CD4-positive, alpha-beta T cell treated with Interleukin-17A for 1 hour (primary cell): ENCODE measurements at places on chromosomes 2 and 18.

- DNase-seq = no peak
Observed at GRCh38 chr18:75063196-75063595, 145.7 kb downstream of the PTGR3 start.

GRCh38 chr2:102765061-102765460, 3.2 kb downstream of the TMEM182 start:
- no peak for DNase-seq

- no peak for DNase-seq
Observed at GRCh38 chr18:25457601-25458000, 105.6 kb upstream of the ZNF521 start.

DNA sequence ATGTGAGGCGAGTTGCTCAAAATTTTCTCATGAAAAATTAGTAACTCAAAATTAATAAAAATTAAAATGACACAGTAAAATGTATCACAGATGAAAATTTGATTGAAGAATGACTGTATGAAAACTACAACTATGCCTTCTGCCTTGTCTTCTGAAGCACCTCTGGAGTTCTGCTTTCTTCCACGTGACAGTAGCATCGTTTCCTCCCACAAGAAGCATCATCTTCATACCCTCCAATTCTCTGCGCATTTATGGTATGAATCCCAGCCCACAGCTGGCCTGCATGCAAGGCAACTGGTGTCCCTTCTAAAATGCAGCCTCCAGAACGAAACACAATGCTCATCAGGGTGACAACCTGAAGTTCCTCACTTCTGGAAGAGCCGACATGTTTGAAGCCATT, 189.9 kb downstream of the MYO1B start:
- DNase-seq = no peak

DNA sequence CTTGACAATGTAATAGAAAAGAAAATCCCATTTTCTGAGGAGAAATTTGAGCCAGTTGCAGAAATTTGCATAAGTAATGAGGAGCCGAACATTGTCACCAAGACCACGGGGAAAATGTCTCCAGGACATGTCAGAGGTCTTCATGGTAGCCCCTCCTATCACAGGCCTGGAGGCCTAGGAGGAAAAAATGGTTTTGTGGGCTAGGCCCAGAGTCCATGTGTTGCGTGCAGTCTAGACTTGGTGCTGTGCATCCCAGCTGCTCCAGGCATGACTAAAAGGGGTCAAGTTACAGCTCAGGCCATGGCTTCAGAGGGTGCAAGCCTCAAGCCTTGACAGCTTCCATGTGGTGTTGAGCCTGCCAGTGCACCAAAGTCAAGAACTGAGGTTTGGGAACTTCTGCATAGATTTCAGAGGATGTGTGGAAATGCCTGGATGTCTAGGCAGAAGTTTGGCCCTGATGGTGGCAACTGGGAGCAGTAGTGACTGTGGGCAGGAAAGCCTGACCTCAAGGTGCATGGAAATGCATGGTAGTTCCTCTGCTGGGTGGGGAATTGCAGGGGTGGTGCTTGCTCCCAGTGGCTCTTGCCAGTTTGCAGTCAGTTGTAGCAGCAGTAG, 41.9 kb upstream of the CCDC195 start:
- DNase-seq = no peak

GRCh38 chr18:11033503-11033902, 115.9 kb downstream of the PIEZO2 start:
- no peak for DNase-seq

DNA sequence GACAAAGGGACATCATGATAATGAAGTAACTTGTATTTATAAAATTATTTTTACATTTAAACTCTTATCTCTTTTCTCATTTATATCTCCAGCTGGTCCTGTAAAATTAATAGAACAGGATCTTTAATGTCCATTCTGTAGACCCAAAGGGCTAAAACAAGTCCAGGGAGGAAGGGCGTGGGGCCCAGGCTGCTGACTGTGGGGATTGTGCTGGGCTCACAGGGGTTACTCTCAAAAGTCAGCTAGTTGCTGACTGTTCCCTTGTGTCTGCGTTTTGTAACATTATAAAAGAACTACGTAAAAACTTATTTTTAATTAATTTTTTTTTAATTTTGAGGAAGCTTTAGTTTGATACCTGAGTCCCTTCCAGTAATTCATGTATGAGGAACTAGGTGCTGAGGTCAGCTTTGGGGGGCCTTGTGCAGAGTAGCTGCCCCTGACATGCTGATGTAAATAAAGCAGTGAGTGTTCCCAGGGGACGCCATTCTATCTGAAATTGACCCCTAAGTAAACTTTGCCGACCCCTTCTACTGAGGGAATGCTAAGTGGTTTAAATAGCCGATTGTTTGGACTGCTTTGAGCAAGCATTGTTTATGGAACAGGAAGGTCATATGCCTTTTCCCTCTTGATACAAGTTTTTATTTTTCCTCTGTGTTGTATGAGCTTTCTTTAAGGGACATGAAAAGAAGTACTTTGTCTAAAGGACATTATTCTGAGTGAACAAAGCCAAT, 56.4 kb downstream of the MERTK start:
- no peak for DNase-seq

GRCh38 chr2:127218812-127219170, 1.3 kb downstream of the CYP27C1 start:
- DNase-seq = no peak
